Foreskin keratinocyte (primary cell): ENCODE measurements at places on chromosomes 11 and 22.

DNA sequence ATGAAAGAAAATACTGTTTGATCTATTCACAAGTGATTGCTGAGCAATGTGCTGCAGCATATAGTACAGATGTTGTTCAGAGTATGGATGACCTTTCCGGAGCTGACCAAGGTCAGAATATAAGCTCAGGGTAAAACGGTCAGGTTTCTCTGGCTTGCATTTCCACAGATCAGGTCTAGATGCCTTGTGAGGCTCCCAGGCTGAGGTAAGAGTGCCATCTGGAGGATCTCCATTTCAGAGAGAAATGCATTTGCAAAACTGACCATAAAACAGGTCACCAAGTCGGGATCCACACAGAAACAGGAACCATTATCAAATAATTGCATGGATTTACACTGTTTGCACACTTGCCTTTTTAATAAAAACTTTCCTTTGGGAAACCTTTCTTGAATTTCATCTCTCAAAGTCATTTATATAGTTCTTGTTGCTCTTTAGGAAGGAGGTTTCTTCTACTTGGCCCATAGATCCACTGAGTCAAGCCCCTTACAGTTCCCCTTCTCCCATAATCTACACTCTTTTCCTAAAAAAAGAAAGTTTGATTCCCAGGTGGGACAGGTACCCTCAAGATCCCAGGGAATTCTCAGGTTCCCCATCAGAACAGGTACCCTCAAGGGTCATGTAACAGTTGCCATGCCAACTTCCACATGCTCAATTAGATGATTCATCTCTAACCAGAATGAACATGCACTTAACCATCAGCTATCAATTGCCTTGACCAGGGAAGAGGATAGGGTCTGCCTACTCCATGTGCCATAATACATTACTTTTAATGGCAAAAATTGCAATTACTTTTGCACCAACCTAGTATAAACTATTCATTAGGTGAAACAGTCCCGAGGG lies 25.0 kb upstream of the TMPRSS5 start:
- DNase-seq: peak; percentile 44

DNA sequence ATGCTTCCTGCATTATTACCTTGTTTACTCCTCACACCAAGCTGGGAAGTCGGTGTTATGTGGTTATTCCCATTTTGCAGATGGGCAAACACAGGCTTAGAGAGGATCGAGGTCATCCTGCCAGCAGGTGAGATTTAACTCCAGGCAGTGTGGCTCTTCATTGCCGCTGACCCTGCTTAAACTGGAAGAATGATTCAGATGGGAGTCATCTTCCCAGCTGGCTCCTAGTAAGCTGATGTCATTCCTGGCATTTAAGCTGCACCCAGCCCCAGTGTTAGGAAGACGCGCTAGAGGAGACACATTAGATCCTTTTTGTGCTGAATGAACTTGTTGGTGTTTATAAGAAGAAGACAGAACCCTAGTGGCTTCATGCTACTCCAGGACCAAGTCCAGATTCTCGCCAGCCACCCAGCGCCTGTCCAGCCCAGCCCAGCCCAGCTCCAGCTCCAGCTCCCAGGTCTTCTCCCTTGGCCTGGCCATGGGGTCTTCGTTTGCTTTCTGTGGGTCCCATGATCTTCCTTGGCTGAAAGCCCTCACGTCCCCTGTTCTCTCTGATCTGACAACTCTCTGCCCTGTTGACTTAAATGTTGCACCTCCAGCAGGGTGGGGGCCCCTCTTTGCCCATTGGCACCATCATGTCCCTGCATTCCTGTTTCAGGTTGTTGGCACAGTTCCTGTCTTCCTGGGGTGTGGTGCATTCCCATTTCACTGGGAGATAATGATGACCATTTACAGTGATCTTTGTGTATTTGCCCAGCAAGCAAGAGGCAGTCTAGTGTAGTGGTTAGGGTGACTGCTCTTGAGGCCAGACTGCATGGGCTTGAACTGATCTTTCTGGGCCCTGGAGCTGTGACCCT lies 13.6 kb downstream of the PARVB start:
- DNase-seq: peak; percentile 94

DNA sequence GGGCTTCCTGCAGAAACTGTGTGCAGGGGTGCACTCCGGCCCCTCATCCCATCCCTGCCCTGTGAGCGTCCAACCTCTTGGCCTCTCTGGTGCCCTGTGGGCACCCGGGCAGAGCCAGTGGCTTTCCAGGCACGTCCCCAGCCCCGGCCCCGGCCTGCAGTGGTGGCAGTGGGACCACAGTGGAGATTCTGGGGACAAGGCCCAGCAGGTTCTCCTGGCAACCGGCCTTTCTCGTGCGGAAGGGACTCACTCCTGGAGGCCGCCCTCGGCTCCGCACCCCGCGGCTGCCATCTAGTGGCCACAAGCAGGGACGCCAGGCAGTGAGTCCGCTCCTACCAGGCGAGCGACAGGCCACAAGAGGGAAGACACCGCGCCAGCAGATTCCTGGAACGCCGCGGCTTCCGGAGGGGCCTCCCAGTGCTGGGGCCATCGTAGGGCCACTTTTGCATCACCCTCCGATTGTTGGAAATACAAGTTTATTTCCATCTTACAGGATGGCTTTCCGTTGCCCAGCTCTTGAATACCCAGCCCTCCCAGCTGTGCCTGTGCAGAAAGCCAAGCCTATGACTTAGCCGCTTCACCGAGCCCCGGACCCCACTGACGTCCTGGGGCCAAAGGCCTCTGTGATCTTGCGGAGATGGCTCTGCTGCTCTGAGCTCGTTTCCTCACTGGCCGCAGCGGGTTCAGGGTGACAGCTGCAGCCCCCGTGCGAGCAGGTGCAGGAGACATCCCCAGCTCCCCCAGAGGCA lies 357.3 kb downstream of the CTTN start:
- peak; percentile 18 for DNase-seq

GRCh38 chr11:45142241-45143055 lies 4.0 kb upstream of the PRDM11 start:
- peak; percentile 25 for DNase-seq

- DNase-seq: no peak
Observed at GRCh38 chr11:69814902-69815301, 4.3 kb downstream of the FGF3 start.

DNA sequence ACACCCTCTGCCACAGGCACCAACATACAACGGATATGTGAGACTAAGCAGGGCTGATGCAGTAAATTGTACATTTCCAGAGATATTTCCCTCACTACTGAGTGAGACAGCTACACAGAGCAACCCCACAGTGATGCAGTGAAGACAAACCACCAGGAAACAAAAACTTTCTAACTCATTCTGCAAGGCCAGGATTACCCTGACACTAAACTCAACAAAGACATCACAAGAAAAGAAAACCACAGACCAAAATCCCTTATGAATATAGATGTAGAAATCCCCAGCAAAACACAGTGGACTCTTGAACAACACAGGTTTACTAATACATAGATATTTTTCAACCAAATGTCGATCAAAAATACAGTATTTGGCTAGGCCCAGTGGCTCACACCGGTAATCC lies 1.5 kb upstream of the SLC7A4 start:
- DNase-seq: no peak

DNA sequence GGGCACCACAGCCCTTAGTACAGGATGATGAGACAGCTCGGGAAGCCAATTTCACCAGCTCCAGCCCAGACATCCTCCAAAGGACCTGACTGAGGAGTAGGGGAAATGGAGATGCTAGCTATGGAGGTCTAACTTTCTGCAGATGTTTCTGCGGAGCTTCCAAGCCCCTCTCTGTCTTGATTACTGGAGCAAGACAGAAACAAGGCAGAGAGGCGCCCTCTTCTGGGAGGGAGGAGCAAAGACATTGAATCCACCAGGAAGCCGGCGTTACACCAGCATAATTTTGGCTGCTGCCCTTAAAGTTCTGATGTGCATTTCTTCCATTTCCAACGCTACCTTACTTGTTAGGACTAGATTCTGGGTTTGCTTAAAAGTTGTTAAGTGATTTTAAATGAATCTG lies 107.3 kb upstream of the HSD17B12 start:
- DNase-seq: no peak

GRCh38 chr11:36412781-36413383 lies 97.2 kb downstream of the TRAF6 start:
- no peak for DNase-seq

GRCh38 chr22:32737811-32738497 lies 63.6 kb upstream of the TIMP3 start:
- no peak for DNase-seq

GRCh38 chr11:47924184-47924691 lies 56.1 kb upstream of the PTPRJ start:
- peak; percentile 66 for DNase-seq

DNA sequence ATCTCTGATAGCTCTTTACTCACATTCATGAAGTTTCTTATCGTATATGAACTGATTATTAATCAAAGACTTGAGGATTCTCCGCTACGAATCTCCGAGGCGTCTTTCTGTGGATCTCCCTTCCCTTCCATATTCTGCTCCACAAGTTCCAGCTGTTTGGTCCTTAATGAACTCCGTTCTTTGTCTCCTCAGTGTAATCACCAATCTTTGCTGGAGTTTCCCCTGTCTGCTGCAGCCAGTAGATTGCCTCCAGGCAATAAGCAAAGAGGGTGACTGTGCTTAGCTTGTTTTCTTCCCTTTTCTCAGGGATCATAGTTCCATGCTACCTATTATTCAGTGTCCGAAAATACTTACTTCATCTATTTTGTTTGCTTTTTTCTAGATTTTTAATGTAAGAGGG lies 169.6 kb upstream of the FOLH1 start:
- peak; percentile 9 for DNase-seq
